GM20000 (cell line): ENCODE measurements at places on chromosomes 5 and 9.
A peak's percentile ranks its signal among the peaks of the same experiment; 100 is the strongest.

DNA sequence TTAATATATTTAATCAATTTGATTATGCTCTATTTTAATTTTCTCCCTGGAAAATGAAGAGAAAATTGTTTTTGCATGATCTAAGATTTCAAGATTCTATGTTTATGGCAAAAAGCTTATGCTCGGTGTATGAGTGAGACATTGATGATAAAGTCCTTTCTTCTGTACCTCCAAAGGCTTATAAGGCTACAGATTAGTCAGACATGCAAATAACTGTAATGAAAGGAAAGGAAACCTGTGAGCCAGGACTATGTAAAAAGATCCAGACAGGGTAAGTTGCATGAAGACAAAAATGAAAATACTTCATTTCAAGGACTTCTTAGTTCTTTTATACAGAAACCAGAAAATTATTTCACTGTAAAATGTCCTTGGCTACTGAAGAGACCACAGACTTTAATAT, 52.2 kb upstream of the EDIL3 start:
- no peak for DNase-seq

GRCh38 chr9:133129001-133129795, 8.2 kb upstream of the RALGDS start:
- no peak for DNase-seq

GRCh38 chr9:32384002-32384363, 460 bp upstream of the ACO1 start:
- peak; percentile 15 for DNase-seq

GRCh38 chr5:32490972-32491557, 46.5 kb upstream of the ZFR start:
- DNase-seq = no peak
